OCI-M1 (cell line): ENCODE measurements at places on chromosomes 12 and 14.

DNA sequence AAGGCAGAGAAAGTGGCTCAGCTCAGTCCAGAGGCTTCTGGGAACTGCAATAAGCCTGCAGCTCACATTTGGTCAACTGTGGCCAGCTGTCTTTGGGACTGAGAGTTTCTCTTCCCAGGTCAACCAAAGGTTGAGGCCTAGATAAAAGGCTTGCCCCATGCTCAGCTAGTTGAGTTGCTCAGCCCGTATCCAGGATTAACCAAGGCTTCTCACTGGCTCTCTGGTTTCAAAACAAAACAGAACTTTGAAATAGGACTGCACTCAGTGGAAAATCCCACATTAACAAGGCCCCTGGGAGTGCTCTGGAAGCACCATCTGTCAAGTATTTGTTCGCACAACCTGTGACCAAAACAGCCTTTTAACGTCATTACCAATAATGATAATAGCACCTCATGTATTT, 40.3 kb upstream of the NUAK1 start:
- no peak for DNase-seq

- no peak for DNase-seq
Observed at GRCh38 chr14:83828406-83828805, 1701.5 kb upstream of the FLRT2 start.

- no peak for DNase-seq
Observed at GRCh38 chr14:97446087-97446486, 648.9 kb downstream of the VRK1 start.

DNA sequence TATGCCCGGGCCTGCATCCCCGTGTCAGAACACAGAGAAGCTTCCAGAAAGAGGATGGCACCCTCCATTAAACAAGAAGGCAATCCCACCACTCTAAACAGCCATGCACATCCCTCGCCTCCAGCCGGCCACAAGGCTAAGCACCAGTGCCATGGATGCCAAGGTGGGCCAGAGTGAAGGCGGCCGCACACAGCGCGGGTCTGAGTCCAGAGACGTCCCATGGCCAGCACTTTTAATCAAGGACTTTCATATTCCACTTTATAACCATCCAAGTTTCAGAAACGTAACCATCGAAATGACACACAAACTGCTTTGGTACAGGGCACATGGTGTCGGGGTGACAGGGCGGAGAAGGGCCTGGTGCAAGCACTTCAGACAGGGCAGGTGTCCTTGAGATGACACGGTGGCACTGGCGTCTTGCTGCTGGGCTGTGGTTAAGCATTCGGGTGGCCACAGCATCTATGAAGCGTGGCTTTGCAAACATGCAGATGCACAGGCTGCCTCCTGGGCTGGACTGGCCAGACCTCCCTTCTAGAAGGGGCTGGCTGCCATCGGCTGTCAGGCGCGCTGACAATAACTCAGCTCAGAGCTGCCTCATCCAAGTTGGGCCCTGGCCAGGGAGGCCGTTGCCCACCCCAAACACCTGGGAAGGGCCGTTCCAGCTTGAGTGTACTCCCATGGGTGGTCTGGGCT, 117.2 kb downstream of the RFLNA start:
- DNase-seq: no peak
